ENCODE measurements at places on chromosomes 12 and 14.
A peak's percentile ranks its signal among the peaks of the same experiment; 100 is the strongest.

DNA sequence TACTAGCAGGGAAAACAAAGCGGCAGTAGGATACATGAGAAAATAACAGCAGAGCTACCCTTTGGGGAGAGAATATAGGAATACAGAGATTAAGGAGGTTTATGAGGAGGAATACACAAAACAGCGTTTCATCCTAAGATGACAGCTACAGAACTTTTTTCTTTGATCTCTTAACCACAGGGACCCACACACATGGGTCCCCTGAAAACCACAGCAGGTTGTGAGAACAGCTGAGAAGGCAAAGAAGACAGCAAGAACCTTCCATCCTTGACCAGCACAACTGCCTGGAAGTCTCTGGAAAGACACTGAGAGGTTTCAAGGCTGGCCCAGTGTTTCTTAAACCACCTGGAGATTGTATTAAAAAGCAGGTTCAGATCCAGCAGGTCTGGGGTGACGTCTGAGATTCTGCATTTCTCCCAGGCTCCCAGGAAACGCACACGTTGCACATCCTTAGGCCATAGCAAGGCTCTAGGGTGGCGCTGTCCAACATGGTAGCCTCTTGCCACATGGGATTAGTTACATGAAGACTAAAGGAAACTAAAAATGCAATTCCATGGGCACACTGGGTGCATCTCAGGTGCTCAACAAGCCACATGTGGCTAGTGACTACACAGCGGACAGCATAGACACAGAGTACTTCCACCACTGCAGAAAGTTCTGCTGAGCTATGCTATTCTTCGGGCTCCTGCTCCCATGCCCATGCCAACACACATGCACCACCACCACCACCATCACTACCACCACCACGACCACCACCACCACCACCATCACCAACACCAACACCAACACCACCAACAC is 92.3 kb downstream of the FOXN3 start:
- DNase-seq: no peak

- peak; percentile 66 for DNase-seq
These were observed at the start of gene SETD1B for GRCh38 chr12:121803861-121804416. Gene SETD1B (plus strand): TSS chr12:121804009. CDS start chr12:121804738, 729 bp downstream.

GRCh38 chr14:76866456-76866855 is 40.2 kb downstream of the LRRC74A start:
- no peak for DNase-seq

- no peak for DNase-seq
These were observed 55.3 kb downstream of the ELK3 start for GRCh38 chr12:96249196-96250118.

- DNase-seq: no peak
These were observed 93.1 kb downstream of the SRGAP1 start for GRCh38 chr12:63937378-63938316.

DNA sequence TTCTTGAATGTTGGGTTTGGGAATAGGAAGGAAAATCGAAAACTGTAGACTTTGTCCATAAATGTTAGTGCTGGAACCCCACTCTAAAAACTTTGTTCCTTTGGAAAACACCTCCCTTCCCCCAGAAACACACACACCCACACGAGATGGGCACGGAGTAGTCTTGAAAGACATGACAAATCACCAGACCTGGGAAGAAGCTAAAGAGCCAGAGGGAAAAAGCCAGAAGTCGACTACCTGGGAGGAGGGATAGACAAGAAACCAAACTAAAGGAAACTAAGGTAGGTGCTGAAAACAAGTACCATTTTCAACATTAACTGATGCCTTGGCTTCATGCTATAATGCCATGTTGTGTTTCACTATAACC is 925 bp upstream of the NANOG start:
- DNase-seq: no peak

DNA sequence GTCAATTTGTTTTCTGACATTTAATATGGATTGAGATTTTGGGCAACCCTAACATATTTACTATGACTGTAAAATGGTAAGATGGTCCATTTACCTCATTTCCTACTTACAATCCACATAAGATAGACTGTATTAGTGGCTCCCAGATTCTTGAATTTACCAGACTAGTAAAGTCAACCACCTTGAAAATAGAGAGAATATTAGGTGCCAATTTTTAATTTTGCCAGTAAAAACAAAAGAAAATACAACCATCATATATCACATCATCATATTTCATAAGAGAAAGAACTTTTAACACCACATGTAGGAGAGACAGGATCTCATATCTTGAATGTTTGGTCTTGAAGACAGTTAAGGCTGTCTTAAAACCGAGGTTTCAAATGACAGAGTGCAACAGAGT is 7.7 kb upstream of the FBLN5 start:
- DNase-seq: no peak

DNA sequence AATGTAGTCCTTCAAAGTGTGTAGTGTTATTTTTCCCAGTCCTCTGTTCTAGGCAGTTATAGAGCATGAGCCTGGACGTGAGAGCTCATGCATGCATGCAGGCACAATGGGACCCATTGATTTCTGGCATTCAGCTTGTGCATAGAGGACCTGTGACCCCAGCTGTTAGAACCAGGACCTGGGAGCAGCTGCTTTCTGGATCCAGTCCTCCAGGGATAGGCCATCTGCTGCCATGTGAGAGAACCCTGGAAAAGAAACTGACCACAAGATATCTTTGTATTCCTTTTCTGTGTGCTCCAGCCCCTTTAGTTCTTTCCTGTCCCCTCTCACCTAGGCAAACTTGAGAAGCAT is 76.9 kb downstream of the SUSD6 start:
- no peak for DNase-seq

- DNase-seq: no peak
These were observed 142.5 kb downstream of the DPY19L2 start for GRCh38 chr12:63525831-63526230.

DNA sequence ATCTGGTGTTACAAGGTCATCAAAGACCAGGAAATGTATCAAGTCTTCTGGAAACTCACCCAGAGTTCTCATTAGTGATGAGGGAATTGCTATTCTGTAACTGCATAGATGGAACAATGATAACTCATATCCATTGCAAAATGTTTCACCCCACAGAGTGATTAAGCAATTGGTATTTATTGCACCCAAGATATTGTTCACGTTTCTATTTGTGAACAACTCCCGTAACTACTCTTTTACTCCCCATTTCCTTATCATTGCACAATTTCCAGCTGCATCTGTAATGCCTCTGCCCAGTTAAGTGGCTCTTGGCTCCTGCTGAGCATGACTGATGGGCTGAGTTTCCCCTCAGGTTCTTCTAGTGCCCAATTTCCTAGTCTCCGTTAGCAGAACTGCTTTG is 108.7 kb upstream of the PRICKLE1 start:
- DNase-seq: peak; percentile 99

DNA sequence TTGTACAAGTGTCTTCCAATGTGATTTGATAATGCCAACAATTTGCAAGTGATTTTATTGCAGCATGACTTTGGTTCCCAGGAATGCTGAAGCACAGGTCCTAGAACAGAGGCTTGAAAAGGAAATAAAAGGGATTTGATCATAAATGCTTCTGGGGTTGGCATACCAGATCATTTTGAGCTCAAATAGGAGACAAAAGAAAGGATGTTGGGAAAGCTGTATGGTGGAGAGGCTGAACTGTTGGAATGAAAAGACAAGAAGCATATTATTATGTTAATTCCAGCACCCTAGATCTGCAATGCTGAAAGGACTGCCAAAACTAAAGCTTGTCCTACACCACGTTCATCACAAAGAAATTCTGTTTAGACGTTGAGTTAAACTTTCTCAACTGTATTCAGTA is 143.1 kb downstream of the BICD1 start:
- DNase-seq: no peak

DNA sequence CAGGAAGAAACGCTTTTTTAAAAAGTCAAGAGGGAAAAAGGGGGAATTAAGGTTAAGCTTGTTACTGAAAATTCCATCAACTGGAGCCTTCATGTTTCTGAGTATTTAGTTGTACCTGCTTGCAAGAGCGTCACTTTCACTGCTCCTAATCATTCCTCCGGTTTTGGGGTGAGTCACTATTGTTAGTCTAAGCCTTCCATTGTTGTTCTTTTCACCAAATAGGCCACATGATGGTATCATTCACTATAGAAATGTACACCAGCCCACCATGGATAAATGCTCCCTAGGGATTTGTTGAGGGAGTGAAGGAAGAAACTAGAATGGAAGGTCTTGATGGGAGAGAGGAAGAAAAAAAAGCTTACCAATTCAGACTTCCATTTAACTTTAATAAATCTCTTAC is 3.0 kb downstream of the IL22 start:
- DNase-seq: no peak

GRCh38 chr12:77734214-77734883 is 96.3 kb upstream of the NAV3 start:
- DNase-seq: no peak

DNA sequence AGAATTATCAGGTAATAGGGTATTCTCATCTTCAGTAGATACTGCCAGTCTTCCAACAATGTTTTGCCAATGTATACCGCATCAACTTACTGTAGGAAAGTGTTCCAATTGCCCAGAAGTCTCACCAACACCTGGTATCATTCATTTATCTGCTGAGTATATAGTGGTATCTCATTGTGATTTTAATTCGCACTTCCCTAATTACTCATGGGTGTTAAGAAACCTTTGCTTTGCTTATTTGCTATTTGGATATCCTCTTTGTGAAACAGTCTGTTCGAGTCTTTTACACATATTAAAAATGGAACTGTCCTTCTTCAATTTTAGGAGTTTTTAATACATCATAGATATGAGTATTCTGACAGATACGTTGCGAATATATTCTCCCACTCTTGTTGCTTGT is 6.1 kb downstream of the TM7SF3 start:
- no peak for DNase-seq

GRCh38 chr12:2853626-2854025 is 3.2 kb downstream of the TEX52 start:
- DNase-seq: peak; percentile 3
